ENCODE measurements at places on chromosomes 2 and 18. TPM values are rescaled to one million over a fixed set of nuclear protein-coding genes. Genes with fewer than 3 reads are reported as not detected.

DNA sequence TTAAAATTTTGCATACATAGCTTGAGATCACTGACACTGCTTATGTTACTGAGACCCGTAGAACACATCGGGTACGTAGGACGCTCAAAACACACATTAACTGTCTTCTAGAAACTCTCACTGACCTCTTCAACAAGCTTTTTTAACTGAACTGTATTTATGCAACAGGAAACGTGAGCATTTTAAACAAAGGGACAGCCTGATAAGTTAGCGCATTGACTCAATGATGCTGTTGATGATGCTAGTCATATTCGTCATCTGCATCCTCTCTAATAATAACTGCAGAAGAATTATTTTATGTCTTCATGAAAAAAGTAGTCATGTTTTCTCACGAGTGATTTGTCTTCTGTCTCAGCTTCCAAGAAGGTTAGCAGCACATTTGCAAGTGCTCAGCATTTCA lies 824.0 kb downstream of the DCDC2C start:
- DNase-seq, result no peak

DNA sequence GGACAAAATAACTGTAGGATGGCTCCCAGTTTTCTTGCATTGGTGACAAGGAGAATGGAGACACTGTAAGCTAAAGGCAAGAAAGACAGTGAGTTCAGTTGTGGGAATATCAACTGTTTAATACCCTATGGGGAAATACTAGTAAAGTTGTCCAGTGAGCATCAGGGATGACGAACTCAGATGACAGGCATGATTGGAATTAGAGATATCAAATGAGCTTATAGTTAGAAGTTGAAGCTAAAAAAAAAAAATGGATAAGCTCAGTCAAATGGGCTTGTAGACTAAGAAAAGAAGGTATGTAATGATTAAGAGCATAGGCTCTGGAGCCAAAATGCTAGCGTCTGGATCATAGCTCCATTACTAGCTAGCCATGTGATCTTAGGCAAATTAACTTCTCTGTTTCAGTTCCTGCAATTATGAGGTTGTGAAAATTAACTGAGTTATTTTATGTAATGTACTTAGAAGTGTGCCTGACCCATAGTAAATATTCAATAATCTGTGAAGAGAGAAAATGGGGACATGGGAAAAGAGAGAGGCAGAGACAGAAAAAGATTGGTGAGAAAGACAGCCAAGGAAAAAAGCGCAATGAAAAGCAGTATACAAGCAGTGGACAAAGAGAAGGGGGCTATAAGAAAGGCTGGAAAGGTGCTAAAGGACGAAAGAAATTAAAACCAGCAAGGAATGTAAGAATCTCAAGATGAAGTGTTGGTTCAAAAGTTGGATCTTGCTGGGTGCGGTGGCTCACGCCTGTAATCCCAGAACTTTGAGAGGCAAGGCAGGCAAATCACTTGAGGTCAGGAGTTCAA lies 95.7 kb upstream of the SLC39A10 start:
- no peak for DNase-seq

GRCh38 chr2:192725991-192726390 lies 531.3 kb upstream of the TMEFF2 start:
- DNase-seq, result no peak

Gene LRRC30
- total RNA-seq, result not detected

Gene CAVIN2
- total RNA-seq, result 14.9 TPM
